ENCODE measurements at places on chromosomes 13 and 19.

GRCh38 chr19:30278882-30279254, 93.3 kb upstream of the ZNF536 start:
- no peak for DNase-seq

DNA sequence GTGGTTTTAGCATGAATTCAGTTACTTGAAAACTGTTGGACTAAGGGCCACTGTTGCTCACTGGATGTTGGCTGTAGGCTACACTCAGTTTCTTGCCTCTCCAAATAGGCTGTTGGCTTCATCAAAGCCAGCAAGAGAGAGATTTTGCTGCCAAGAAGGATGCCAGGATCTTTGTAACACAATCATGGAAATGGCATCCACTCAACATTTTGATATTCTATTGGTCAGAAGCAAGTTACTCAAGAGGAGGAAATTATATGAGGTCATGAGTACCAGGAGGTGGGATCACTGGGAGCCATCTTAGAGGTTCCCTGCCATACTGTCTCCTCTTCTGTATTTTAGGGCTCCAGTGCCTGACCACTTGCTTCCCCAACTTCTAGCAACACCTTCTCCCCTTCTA, 30.6 kb downstream of the SYDE1 start:
- no peak for DNase-seq

GRCh38 chr13:25059166-25059565, 36.8 kb upstream of the PABPC3 start:
- DNase-seq = no peak

DNA sequence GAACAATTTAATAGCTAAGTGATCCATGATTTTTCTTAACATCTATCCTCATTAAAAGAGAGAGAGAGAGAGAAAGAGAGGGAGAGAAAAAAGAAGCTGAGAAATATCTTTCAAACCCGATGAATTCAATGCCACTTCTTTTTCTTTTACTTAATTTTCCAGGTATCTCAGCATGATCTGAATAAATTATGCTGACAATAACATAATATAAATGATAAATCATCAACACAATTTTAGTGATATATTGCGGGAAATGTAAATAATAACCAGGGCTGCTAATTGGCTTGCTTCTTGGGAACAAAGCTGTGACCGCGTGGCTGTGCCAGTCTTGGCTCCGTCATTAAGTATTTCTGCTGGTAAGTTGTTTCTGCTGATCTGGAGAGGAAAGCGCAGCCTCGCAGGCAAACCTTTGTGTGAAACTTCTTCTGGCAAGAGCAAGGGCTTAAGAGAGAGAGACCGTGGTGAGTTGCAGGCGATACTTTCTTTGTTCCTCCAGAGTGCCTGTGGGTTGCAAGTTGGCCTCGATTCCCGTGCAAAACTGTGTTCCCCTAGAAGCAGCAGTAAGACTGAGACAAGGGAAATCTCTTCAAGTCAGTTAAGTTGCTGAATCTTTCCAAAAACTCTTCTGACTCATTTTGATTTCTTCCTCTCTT, 489.1 kb upstream of the TSHZ3 start:
- no peak for DNase-seq

- peak; percentile 86 for DNase-seq
Observed at GRCh38 chr13:23980160-23980551, 82.9 kb upstream of the C1QTNF9B start.

GRCh38 chr13:111047326-111047725, 67.8 kb upstream of the ARHGEF7 start:
- no peak for DNase-seq

- no peak for DNase-seq
Observed at GRCh38 chr19:31427857-31428256, 78.6 kb upstream of the TSHZ3 start.

DNA sequence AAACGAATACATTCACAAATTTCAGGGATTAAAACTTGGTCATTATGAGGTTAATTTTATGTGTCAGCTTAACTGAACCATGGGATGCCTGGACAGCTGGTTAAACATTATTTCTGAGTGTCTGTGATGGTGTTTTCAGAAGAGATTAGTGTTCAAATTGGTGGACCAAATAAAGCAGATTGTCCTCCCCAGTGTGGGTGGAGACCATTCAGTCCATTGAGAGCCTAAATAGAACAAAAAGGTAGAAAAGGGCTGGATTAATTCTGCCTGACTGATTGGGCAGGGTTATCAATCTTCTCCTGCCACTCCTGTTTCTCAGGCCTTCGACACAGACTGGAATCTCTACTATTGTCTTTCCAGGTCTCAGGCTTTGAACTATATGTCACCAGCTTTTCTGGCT, 203.8 kb upstream of the SLITRK6 start:
- DNase-seq = no peak

DNA sequence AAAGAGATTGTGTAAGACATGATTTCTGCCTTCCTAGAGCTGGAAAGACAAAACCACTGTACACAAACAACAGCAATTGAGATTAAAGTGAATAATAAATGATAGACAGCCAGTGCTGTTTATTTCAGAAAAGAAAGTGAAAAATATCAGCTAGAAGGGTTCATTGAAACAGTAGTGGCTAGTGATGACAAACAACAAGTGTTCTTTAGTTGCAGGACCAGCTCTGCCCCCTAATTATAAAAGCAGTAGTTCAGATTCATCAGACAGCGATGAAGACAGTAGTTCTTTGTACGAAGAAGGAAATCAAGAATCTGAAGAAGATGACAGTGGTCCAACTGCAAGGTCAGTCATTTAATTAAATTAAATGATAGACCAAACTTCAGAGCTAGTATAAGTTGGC, 14.8 kb downstream of the GPALPP1 start:
- DNase-seq = no peak

DNA sequence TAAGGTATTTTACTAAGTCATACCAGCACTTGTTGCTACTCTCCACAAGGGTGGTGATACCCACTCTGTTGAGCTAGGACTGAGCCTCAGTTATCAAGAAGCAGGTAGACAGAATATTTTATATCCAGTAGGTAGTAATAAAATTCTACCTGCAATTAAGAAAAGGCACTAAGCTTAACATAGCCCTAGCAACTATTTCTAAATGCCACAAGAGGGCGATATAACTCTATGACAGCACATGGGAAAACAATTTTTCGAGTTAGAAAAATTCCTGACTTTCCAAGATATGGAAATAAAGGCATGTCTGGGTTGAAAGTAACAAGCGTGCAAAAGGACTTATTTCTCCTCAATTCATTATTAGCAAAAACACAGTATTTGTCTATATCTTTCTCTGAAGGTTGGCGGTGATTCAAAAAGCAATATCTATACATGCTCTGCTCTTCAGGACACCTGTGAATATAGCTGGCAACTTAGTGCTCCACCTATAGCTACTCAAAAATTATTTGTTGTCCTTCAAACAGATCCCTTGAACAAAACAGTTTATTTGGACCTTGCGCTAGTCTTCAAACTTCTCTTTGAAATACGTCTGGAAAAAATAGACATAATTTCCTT, 14.7 kb downstream of the CCDC169 start:
- DNase-seq = no peak

DNA sequence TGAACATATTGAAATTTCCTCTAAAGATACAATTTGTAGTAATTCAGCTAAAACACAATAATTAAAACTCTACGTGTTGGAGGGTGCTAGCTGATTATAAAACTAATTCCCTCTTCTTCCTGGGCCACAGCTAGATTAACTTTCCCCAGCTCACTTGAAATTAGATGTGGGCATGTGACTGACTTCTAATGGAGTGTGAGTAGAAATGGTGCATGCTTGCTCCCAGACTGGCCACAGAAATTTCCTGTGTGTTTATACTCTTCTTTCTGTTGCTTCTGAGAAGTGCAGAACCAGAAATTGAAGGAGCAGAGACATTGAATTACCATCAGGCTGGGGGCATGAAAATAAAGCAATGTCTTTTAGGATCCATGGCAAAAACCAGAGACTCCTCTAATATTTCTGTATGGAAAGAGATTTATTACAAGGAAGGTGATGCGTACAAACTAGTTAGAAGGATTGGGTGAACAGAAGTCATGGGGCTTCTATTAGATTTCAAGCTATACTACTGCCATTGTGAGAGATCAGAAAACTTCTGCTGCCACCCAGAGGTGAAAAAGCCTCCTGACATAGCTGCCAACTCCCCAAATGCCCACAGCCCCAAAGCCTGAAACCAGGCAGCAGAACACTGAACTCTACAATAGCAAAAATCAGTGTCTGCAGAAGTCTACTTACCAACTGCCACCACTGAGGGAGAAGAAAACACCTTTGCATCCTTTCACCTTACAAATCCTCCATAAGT, 379.2 kb upstream of the MIR17HG start:
- no peak for DNase-seq

DNA sequence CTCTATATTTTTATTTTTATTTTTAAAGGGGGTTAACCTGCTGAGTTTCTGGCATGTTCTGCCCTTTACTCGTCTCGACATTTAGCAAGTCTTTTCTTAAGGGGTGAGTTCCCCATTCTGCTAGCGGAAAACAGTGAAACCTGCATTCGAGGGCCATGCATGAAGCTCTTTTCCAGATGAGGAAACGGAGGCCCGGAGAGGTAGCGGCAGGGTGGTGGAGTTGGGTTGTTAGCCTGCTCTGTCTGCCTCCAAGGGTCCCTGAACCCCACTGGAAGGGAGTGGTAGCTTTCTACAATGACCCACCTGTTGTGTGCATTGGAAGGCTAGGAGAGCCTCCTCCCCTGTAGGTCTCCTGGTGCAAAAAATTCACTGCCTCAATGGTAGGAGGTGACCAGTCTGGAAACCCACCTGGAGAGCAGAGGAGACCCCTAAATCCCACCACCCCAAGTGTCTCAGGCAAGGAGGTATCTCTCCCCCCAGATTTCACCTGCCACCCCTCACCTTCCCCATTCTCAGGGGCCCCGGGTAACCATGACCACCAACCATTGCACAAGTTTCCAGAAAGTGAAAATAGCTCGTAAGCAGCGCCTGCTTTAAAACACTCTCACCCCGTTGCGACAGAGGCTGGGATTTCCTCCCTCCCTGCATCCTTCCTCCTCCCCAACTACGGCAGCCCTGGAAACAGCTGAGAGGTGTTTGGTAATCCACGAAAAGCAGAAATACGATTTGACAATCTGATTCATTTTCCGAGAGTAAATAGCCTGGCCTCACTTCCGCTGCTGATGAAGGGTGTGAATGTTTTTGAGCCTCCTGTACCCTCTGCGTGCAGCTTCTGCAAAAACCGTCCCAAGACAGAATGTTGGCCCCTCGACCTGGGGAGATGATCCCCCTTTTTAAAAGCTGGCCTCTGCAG, 3.5 kb downstream of the KLF2 start:
- peak; percentile 39 for DNase-seq

- DNase-seq = no peak
Observed at GRCh38 chr19:43966079-43966694, 15.2 kb downstream of the ZNF221 start.

DNA sequence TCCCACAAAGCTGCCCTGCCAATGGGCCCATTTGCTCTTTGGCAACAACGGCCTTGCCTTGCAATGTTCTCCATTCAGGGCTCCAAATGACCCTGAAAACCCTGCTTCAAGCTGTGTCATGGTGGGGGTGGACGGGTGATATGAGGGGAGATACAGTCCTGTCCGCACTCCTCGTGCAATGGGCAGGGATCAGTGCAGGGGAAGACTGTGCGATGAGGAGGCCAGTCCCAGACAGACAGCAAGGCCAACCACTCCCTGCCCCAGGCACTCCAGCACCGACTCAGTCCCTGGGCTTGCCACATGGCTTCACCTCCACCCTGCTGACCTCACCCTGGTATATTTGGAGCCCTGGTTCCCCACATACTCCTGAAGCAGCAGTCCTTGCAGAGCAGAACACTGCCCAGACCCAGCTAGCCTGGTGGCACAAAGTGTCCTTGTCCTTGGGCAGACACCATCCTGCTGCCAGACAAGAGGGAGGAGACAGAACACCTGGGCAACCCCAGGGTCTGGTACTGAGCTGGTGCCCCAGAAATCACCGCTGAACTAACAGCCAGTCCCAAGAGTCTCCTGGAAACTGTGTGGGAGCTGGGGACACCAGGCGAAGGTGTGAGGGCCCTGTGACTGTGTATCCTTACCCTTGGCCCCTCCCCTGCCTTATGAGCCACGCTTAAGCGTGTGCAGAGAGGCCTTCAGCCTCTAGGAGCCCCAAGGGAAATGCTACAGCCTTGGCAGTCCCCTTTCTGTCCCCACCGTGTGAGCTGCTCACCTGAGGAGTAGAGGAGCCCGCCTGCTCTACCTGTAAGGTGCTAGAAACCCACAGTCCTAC, 9.1 kb upstream of the SLC35E1 start:
- DNase-seq = no peak

DNA sequence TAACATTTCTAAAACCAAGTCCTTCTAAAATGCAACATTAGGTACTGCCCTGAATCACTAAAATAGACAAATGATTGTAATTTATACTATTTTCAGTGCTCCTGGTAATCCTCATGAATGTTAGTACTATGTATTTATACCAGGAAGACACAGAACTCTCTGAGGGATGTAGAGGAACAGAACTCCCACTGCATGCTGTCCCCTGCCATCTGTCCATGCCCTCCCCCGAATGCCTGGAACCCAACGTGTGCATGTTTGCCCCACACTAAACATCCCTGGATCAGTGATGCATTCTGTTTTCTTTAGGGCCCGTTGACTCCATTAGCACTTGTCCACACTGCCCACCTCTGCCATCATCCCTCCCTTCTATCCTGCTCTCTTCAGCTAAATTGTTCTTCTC, 26.5 kb downstream of the ENOX1 start:
- DNase-seq = no peak

DNA sequence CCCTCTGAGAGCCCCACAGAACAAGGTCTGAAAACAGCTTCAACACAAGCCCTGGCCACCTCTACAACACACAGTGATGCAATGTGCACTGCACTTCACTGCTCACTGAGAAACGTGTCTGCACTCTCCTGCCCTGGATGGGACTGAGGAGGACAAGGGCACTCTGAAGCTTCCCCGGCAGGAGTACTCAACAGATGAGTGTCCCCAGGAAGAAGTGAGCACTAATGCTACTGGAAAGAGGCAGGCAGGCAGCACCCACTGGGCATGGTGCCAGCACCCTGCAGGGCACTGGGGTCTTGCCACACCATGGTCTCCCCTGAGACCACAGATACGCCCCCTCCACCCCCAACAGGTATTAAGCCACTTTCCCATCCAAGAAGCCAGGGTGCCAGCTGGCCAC, 17.7 kb upstream of the SLC35E1 start:
- no peak for DNase-seq

- no peak for DNase-seq
Observed at GRCh38 chr13:40613914-40614313, 52.5 kb downstream of the FOXO1 start.

- DNase-seq = no peak
Observed at GRCh38 chr19:3045885-3046697, 16.2 kb downstream of the TLE5 start.
